Iris pigment epithelial cell (primary cell): ENCODE measurements at places on chromosomes 2 and 18.
A peak's percentile ranks its signal among the peaks of the same experiment; 100 is the strongest.

GRCh38 chr2:55112229-55113031 is 62.2 kb upstream of the RTN4 start:
- peak; percentile 85 for DNase-seq

DNA sequence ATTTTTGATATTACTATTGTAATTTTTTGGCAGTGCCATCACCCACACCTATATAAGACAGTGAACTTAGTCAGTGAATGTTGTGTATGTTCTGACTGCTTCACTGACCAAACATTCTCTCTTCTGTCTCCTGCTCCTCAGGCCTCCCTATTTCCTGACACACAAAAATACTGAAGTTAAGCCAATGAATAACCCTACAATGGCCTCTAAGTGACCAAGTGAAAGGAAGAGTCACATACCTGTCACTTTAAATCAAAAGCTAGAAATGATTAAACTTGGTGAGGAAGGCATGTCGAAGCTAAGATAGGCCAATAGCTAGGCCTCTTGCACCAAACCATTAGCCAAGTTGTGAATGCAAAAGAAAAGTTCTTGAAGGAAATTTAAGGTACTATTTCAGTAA is 151.9 kb downstream of the RND3 start:
- no peak for DNase-seq

DNA sequence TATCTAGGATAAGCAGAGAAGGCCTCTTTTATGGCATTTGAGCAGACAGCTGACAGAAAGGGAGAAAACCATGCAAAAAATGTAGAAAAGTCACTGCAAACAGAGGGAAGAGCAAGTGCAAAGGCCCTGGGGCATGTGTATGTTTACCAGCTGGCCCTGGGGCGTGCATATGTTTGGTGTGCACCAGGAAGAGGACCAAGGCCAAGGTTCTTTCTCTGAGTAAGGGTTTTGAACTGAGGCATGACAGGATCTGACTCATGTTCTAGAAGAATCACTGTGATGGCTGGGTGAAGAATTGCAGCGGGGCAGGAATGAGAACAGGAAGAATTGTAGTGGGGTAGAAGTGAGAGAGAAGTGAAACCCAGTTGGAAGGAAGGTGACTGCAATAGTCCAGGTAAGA is 69.6 kb downstream of the STEAP3 start:
- peak; percentile 60 for DNase-seq

DNA sequence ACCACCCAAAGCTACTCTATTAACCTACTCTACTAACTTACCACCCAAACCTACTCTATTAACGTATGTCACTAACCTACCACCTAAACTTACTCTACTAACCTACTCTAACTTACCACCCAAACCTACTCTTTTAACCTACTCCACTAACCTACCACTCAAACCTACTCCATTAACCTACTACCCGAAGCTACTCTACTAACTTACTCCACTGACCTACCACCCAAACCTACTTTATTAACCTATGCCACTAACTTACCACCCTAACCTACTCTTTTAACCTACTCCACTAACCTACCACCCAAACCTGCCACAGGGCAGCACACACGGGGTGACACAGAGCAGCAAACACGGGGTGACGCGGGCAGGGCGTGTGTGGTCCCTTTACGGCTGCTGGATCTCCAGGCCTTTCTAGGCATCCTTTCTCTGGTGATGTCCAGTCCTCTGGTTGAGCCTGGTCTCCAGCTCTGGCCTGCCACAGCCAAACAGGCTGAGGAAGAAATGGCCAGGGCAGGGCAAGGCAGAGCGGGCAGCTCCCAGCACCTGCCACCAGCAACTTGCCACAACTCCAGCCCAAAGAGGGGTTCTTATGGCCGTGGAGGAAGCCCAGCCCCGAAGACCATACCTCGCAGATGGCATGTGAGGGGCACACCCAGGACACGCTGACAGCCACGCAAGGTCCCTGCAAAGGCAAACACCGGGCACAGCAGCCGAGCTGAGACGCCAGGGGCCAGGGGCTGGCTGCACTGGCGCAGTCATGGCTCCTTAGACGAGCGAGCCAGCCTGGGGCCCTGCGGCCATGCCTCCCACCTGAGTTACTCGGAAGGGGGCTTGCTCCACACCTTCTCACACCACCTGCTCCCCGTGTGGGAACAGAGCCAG is 25.7 kb downstream of the PXDN start:
- DNase-seq = no peak

GRCh38 chr2:36658277-36658748 is 38.2 kb upstream of the VIT start:
- DNase-seq = no peak

DNA sequence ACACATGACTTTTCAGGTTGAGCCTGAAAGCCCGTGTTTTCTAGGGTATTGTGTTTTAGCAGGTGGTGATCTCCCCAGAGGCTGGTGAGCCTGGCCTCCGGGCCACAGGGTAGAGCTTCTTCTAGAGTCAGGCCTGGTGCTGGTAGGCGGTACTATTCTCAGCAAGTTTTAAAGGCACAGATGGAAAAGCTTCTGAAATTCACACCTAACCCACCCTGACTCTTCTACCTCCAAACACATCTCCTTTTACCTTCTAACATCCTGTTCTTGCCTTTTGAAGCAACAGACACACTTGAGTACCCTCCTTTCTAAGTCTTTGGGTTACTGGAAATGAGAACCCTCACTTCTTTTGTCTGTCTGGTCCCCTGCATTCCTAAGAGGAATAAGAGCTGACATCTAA is 191.1 kb downstream of the SETBP1 start:
- DNase-seq = no peak

- no peak for DNase-seq
Measured at GRCh38 chr2:137968477-137969417, 4.5 kb downstream of the HNMT start.

DNA sequence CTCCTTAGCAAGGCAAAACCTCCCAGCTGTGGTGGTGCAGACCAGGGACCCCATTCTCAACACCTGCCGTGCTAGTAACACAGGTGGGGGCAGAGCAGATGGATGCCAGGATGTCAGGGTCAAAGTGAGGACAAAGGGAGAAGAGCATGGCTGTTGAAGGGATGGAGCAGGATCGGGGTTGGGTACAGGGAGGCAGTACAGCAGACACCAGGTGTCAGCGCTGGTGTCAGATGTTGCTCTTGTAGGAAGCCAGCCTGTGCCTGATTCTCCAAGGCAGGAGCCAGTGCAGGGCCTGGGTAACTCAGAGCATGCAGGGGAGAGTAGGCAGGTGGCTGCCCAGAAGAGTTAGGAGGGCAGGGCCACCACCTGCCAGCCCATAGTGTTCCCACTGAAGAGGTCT is 222.1 kb upstream of the SPRED2 start:
- DNase-seq = no peak

DNA sequence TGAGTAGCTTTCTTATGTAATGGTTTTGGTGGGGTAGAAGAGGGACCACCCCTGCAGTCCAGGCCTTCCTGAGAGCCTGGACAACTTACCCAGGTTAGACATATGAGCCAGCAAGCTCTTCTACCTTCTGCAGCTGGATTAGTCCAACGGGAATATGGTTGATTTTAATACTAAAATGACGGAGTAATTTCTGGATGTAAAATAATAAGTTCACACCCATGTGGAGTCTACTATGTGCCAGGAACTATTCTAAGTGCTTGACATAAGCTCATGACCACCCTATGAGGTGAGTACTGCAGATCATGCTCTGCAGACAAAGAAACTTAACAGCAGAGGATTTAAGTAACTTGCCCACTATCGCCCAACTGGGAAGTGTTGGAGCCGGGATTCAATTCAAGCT is 45.5 kb downstream of the DPP4 start:
- no peak for DNase-seq

DNA sequence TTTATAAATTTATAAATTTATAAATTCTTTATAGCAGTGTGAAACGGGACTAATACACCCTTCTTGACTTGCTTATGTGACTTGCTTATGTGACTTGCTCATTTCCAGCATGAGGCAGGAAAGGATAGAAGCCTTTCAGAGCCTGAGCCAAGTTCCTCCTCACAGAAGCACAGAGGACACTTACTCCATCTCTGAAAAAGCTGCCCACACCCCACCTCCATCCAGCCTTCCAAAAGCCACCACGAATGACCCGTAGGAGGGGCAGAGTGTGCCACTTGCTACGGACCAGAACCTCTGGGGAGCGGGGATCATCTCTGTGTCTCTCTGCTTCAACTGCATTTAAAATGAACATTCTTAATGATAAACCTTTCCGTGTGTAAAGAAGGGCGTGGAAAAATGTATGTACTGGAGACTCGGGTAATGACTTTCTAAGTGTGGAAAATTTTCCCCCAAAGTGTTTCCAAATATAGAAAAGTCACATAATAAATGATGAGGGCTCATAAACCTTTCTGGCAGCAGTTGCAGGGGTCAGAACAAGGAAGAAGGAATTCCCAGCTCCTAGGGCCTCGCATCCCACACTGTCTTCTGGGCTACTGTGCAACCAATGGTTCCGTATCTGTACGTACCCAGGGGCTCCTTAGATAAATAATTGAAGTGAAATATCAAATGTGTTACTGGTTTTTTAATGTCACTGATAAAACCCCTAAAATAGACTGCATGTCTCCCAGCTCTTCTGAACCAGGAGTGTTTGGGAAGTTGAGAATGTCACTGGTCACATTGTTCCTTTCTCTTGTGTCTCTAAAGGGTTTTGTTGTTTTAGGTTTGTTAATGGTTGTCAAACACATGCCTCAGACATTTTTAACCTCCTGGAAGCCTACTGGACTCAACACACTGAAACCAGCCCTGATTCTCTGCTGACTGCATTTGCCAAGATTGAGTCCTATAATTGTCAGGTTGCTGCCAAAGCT is 104.5 kb upstream of the LTBP1 start:
- no peak for DNase-seq

- no peak for DNase-seq
Measured at GRCh38 chr18:74511823-74512222, 15.7 kb downstream of the CNDP2 start.

DNA sequence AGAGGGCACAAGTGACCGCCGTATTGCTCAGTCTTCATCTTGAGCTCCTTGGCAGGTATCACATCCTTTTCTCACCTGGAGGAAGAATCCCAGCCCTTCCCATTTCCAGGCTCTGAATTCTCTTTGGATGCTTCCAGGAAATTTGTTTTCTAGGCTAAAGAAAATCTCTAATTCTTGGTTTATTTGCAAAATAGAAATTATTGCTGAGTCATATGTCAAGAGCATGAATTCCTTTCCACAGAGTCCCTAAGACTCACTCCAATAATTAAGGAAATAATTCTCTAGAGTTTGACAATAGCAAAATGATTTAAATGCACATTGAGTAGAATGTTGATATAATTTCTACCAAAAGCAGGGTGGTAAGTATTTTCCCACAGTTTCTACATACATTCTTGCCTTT is 16.3 kb upstream of the CCDC68 start:
- peak; percentile 21 for DNase-seq

DNA sequence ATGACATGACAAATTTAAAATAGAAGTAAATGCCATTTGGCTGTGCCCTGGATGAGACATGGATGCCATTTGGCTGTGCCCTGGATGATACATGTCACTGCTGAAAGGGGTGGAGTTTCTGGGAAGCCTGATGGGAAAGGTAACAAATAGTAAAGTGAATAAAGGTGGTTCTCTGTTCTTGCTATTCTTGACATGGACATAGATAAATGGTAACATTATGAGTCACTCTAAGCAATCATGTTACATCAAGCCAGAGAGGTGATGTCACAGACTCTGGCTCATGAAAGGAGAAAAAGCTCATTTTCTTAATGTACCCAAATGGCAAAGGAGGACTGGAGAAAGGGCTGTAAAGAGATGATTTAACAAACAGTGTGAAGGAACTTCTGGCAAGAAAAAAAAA is 86.4 kb downstream of the EML6 start:
- peak; percentile 62 for DNase-seq

DNA sequence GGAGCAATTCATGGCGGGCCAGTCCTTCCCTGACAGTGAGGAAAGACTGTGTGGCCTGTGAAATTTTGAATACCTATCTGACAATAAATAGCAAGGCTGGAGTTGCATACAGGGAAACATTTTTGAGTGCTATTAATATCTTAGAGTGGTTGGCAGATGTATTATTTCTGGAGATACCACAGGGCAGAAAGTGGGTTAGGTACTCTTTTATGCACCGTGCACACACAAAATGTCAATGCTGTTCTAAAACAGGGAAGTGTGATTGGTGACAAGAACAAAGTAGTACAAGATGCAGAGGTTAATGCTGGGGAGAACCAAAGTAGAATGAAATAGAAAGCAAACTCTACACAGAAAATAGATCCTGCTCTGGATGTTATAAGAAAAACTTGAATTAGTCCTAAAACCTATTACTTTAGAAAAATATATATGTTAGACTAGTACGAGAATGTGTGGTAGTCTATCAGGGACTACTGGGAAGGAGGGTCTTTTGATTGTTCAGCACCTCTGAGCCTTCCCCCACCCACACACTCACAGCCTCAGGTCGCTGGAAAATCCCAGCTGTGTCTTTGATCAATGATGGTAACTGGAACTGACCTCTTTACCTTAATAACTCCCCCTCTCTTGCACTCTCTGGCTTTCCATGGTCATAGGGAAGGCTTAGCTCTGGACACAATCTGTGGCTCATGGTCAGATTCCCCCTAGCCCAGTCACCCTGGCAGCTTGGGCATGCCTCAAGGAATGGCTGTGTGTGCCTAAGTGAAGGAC is 58.2 kb downstream of the SERPINB8 start:
- no peak for DNase-seq

DNA sequence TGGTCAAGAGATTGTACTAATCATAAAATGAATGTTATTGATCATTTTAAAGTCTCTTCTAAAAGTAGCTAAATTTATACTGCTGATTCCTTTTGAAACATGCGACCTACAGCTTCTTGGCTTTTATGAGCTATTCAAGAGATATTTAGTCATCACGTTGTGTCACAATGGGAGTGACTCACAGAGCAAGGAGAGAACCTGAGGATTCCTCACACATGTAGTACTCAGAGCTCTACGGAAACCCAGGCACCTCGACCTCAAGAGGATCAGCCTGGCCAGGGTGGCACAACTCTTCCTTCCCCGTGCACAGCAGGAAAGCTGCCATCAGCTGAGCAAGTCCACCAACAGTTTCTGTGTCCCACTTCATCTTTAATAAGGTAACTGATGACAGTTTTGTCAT is at the start of gene DHRS9:
TSS of gene DHRS9 (plus strand) at position 223 of the 400 bp plus-strand sequence. CDS start 12,019 bp downstream, outside the sequence.
- peak; percentile 89 for DNase-seq

DNA sequence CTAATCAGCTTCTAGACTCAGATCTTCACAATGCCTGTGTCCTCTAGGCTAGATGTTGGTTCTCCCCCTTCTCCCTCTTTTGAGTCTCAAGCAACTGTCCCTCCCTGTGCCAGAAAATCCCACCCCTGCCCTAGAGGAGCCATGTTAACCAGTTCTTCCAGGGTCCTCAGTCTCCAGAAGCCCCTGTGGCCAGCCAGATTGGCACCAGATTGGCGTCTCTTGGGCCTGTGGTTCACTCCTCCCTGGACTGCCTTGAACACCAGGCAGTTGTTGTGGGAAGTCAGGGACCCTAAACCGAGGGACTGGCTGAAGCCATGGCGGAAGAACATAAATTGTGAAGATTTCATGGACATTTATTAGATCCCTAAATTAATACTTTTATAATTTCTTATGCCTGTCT is 36.6 kb downstream of the CYP26B1 start:
- no peak for DNase-seq

- DNase-seq = no peak
Measured at GRCh38 chr18:75790111-75790510, 362.6 kb upstream of the SMIM21 start.
